Muscle of leg (tissue), 16 donors: ENCODE measurements at places on chromosomes 7 and 10.

GRCh38 chr10:71975087-71975870 lies 11.1 kb downstream of the CHST3 start:
- H3K27me3 ChIP-seq, result no peaks in the 10 kb centered on the region
- H3K4me1 ChIP-seq, result peaks cover 98% of the 10 kb centered on the region
- peaks cover 6% of the 10 kb centered on the region for H3K36me3 ChIP-seq
- no peak overlapping the region for H3K4me3 ChIP-seq
- peak overlapping the region; percentile 87 for H3K27ac ChIP-seq

DNA sequence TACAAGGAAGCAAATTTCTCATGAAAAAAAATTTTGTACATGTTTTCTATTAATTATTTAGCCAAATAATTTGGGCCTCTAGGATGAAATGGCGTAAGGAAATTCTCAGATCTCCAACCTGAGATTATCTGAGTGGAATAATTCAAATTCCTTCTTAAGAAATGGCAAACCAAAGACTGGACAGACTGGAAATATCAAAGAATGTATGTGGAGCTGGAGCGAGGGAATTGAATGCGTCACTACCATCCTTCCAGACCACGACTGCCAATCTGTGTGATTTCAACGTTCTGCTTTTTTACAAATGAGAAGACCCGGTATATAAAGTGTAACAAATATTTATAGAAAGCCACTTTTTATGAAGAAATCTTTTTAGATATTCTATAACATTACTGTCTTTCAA lies 12.4 kb upstream of the BLNK start:
- no peaks in the 10 kb centered on the region for H3K36me3 ChIP-seq
- DNase-seq, result no peak

GRCh38 chr10:86165666-86166065 lies 200.9 kb downstream of the GRID1 start:
- no peak overlapping the region for H3K27ac ChIP-seq
- H3K4me1 ChIP-seq, result no peaks in the 10 kb centered on the region
- no peak for DNase-seq
- H3K4me3 ChIP-seq, result no peak overlapping the region
- H3K27me3 ChIP-seq, result no peaks in the 10 kb centered on the region
- H3K36me3 ChIP-seq, result no peaks in the 10 kb centered on the region

- no peak overlapping the region for H3K27ac ChIP-seq
- no peaks in the 10 kb centered on the region for H3K4me1 ChIP-seq
- DNase-seq, result no peak
- H3K4me3 ChIP-seq, result no peak overlapping the region
- H3K27me3 ChIP-seq, result no peaks in the 10 kb centered on the region
- peaks cover 70% of the 10 kb centered on the region for H3K36me3 ChIP-seq
Measured at GRCh38 chr10:77798940-77799339, 127.6 kb downstream of the DLG5 start.

DNA sequence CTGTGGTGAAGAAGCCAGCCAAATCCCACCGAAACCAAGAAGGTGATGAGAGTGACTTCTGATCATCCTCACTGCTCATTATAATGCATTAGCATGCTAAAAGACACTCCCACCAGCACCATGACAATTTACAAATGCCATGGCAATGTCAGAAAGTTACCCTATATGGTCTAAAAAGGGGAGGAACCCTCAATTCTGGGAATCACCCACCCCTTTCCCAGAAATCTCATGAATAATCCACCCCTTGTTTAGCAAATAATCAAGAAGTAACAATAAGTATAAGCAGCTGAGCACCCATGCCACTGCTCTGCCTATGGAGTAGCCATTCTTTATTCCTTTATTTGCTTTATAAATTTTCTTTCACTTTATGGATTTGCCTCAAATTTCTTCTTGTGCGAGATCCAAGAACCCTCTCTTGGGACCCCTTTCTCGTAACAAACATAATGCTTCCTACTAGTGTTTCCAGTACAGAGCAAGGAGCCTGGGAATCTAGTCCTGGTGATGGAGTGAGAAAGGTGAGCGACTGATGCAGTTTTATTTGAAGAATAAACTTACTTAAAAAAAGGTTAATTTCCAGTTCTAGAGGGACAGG lies 18.4 kb upstream of the EXOC6 start:
- peaks cover 21% of the 10 kb centered on the region for H3K4me1 ChIP-seq
- peak; percentile 67 for DNase-seq
- no peak overlapping the region for H3K4me3 ChIP-seq
- no peak overlapping the region for H3K27ac ChIP-seq

- peaks cover 20% of the 10 kb centered on the region for H3K36me3 ChIP-seq
- DNase-seq, result peak; percentile 81
- peak overlapping the region; percentile 89 for H3K27ac ChIP-seq
- H3K4me3 ChIP-seq, result peak overlapping the region; percentile 71
- H3K4me1 ChIP-seq, result peaks cover 60% of the 10 kb centered on the region
Measured at GRCh38 chr10:79444199-79445119, 965 bp downstream of the ZCCHC24 start.

DNA sequence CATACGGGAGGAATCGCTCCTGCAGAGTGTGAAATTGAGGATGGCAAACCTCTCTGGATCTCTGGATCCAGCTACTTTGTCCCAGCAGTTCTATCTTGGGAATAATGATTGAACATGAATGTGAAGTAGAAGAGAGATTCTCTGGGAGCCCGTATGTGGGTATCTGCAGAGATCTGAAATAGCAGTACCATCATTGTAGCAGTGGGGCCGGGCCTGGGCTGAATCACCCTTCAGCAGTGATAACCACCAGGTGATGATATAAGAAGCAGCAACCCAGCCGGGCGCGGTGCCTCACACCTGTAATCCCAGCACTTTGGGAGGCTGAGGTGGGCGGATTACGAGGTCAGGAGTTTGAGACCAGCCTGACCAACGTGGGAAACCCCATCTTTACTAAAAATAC lies 51.9 kb downstream of the SKIDA1 start:
- H3K27ac ChIP-seq, result no peak overlapping the region
- H3K36me3 ChIP-seq, result no peaks in the 10 kb centered on the region
- H3K27me3 ChIP-seq, result no peaks in the 10 kb centered on the region
- no peak for DNase-seq

DNA sequence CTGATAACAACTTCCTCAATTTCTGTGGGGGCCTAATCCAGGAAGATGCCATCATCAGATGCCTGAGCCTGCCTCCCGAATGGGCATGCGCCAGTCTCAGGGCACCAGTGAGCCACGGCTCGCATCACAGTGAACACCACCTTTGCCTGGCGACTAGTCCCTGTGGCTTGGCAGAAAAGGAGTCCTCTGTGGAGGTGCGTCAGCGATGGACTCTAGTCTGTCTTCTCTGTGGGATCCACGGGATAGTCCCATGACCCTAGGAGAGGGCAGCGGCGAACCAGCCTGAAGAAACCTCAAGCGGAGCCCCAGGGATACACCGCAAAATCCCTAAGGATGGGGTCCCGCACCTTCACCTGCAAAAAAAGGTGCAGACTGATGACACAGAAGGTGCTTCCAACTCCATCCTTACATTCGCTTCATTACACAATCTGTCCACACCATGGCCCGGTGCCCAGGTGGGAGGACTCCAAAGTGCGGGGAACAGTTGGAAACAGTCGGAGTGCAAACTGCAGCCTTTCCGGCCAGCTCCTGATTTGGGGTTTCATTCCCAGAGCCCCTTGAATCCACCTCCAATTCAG lies 35.1 kb upstream of the ZNF273 start:
- no peaks in the 10 kb centered on the region for H3K27me3 ChIP-seq
- no peaks in the 10 kb centered on the region for H3K36me3 ChIP-seq
- no peak overlapping the region for H3K27ac ChIP-seq
- H3K4me1 ChIP-seq, result no peaks in the 10 kb centered on the region

GRCh38 chr7:55970978-55971377 lies 6.6 kb downstream of the NIPSNAP2 start:
- H3K27ac ChIP-seq, result peak overlapping the region; percentile 74
- H3K4me3 ChIP-seq, result no peak overlapping the region
- H3K36me3 ChIP-seq, result peaks cover 20% of the 10 kb centered on the region
- no peaks in the 10 kb centered on the region for H3K27me3 ChIP-seq
- peak; percentile 51 for DNase-seq

- peaks cover 9% of the 10 kb centered on the region for H3K4me1 ChIP-seq
- no peaks in the 10 kb centered on the region for H3K36me3 ChIP-seq
- no peak for DNase-seq
- H3K27me3 ChIP-seq, result peaks cover 2% of the 10 kb centered on the region
- no peak overlapping the region for H3K4me3 ChIP-seq
- no peak overlapping the region for H3K27ac ChIP-seq
Measured at GRCh38 chr7:158470336-158470735, 117.3 kb downstream of the PTPRN2 start.

- no peaks in the 10 kb centered on the region for H3K36me3 ChIP-seq
- DNase-seq, result peak; percentile 46
- H3K27me3 ChIP-seq, result no peaks in the 10 kb centered on the region
Measured at GRCh38 chr7:108358553-108358952, 97.7 kb downstream of the NRCAM start.

DNA sequence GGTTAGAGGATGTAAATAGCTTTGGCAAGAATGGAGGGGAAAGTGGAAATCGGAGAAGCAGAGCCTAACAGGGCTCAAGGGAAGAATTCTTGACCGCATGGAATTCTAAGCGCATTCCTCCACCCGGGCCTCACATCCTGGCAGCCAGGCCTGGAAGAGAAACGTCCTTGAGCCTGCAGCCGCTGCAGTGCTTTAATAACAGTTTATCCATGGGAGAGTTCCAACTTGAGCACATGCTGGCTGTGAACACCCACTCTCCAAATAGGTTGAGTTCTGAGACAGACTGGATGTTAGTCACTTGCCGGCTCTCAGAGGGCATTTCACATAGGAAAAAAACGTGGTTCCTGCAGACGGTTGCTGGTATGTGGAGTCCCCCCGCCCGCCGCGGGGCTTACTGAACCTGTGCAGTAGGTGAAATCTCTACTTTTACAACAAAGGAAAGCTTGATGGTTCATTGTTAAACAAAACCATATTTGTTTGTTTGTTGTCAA lies 61.4 kb upstream of the STEAP1B start:
- DNase-seq, result peak; percentile 98
- H3K27me3 ChIP-seq, result peaks cover 4% of the 10 kb centered on the region
- H3K36me3 ChIP-seq, result no peaks in the 10 kb centered on the region
- peaks cover 51% of the 10 kb centered on the region for H3K4me1 ChIP-seq
